Central memory CD4-positive, alpha-beta T cell (primary cell): ENCODE measurements at places on chromosomes 7 and 10.
A peak's percentile ranks its signal among the peaks of the same experiment; 100 is the strongest.

- no peak for DNase-seq
These were observed 65.6 kb downstream of the MKI67 start for GRCh38 chr10:128060341-128061250.

- DNase-seq = no peak
These were observed 56.7 kb downstream of the ZNF365 start for GRCh38 chr10:62430881-62431280.

DNA sequence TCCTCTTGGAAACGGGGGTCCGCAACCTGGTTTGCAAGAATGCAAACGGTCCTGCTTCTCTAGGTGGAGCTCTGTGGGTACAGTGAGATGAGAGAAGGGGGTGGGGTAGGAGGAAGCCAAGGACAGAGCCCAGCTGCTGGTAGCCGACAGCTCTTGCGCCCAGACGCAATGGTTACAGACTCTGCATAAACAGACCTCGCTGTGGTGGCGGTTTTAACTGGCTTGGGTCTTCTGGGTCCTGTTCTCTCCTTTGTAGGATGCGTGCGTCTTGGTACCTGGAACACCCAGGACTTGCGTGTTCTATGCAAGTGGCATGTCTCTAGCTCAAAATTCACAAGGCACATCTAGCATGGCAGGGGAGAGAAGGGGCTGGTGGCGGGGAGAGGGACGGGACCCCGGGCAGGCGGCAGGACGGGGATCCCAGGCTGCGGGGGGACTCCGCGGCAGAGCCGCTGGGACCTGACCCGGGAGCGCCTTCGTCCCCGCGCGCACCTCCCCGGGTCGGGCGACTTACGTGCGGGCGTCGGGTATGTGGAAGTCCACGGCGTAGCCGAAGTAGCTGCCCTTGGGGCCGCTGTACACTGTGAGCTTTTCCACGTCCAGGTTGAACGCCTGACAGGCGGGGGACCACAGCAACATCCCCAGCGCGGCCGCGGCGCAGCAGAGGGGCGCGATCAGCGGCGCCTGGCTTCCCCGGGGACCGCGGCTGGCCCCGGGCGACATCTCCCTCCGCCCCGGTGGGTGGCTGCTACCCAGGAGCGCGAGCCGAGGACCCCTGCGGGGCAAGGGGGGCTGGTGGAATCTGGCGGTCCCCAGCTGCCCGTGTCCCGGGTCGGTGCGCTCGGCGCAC is 448 bp downstream of the ITGA8 start:
- no peak for DNase-seq

DNA sequence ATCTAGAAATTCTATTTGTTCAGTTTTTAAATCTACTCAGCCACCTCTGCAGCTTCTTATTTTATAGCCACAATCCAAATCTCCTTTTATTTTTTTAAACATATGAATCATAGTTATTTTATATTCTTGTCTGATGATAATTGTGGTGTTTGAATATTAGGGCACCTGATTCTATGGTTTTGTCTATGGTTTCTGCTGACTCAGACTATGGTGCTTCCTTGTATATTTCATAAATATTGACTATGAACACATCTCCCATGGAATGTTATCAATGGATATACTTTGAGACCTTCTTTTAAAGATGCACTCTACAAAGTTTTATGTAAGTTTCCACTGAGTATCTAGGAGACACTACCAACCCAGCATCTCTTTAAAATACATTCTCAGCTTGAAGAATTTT is 1027.0 kb upstream of the AUTS2 start:
- DNase-seq = no peak

- no peak for DNase-seq
These were observed 23.5 kb downstream of the HTR5A start for GRCh38 chr7:155093596-155093995.

DNA sequence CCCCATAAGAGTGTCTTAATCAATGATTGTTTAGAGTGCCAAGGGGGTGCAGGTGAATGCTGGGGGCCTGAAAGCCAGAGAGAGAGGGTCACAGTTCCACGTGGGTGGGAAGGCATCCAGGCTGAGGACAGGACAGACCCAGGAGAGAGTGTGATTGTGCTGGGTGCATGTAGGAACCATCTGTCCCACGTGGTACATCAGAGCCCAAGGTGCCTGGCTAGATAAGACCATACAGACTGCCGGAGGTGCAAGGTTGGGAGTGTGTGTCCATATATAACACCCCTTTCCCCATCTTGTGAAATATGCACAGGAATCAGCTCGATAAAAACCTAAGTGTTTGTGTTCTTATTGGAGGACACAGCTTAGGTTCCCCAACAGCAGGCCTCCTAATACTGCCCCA is 85.5 kb downstream of the WIPF3 start:
- no peak for DNase-seq

DNA sequence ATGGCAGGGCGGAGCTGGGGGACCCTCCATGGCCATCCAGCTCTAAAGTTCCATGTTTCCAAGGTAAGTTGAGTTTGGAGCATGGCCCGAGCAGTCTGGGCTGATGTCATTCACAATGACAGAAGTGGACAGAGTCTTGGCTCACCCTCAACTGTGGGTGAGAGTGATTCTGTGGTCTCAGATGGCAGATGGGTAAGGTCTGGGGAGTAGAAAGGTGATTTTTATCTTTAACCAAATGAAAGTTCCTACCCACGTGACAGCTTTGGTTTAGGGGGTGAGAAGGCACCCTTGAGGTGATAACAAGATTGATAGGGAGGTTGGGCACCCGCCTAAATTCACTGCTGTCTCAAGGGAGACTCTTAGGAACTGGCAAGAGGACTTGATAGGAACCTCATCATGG is 57.6 kb upstream of the PDZD8 start:
- no peak for DNase-seq

DNA sequence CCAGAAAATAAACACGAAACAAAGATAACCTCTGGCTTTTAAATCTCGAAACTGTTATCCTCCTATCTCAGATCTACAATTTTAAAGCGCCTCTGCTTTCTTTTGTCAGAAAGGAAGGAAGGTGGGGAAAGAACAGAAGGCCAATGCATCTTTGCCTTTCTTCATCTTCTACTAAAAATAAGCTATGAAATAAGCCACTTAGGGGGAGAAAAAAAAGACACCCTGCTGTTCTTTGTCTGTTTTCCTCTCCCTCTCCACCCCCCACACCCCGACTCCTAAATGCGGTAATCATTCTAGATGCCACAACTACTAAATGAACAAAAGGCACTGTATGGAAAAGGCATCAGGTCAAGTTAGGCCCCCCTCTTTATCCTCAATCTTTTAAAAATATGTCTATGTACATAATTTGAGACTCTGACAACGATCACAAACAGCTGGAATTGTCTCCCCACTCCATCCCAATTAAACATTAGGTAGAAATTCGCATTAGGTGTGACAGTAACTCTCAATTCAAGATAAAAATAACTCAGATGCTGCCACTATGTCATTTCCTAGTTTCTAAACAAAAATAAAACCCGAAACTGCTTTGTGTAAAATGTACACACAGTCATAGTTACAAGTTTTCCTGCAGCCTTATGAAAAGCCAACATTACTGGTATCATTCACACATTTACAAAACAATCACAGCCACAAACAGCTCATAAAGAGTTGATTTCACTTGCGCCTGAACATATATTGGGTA is 2.4 kb downstream of the UBE2H start:
- no peak for DNase-seq

- DNase-seq = no peak
These were observed 6.5 kb downstream of the SAMD8 start for GRCh38 chr10:75117995-75118394.

DNA sequence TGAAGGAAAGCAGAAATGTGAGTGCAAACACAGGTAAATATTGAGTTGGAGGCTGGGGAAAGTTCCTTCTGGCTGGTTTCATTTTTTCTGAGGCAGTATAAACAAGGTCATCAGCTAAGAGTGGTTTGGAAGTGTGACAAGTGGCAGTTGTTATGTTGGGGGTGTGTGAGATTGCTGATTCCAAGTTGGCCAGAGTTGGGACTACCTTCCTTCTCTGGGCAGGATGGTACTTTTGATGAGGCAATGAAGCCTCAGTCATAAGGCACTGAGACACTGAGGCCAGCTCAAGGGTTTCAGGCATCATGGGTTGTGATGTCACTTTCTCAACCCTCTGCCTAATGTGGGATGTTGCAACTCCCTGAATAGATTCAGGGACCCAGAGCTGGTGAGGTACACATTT is 8.2 kb upstream of the PTTG1IP2 start:
- no peak for DNase-seq

GRCh38 chr10:131176907-131177306 is 134.6 kb downstream of the TCERG1L start:
- DNase-seq = no peak

- DNase-seq = peak; percentile 35
These were observed 811 bp downstream of the RGS10 start for GRCh38 chr10:119541459-119542356.

GRCh38 chr7:105228555-105228954 is 160.2 kb downstream of the SRPK2 start:
- DNase-seq = no peak

DNA sequence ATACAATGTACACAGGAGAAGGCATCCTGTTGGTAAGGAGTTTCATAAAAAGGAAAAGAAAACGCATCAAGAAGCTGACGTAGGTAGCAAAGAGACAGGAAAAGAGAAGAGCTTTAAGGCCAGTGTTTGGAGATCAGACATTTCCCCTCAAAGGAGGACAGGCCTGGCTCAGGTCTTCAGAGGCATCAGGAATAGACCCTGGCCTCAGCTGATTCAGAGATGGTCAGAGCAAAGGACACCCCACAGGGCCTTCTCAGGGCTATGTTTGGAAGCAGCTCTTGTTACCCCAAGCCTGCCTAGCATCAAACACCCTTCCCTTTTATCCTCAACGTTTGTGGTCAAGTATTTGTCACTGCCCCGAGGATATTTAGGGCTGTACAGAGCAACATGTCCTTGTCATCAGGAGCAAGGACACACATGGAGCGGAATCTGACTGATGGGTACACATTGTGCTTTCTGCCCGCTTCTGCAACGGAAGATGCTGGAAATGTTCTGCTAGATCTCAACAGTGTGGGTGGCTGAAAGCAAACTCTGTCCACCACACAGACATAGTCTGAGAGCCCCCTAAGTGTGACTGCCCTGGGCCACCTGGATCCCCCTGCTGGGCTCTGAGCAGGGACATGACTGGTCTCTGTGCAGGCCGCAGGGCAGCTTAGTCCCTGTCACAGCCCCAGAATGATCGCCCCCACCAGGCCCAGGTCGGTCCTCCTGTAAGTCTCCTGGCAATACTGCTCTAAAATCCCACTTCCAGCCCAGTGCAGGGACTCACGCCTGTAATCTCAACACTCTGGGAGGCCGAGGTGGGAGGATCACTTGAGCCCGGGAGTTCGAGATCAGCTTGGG is 1.0 kb upstream of the ZDHHC4 start:
- no peak for DNase-seq

- no peak for DNase-seq
These were observed 4.6 kb downstream of the SOSTDC1 start for GRCh38 chr7:16460789-16461493.

DNA sequence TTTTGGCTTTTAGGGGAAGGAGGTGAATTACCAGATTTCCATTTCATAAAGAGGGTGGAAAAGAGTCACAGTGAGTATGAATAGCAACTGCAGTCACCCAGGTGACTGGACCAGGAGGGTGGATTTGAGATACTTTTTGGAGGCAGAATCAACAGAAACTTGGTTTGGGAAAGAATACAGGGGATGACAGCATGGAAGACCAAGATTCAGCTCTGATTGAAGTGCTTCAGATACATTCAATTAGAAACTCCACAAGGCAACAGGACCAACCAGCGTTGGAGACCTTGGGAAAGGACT is 83.0 kb downstream of the SGMS1 start:
- no peak for DNase-seq

DNA sequence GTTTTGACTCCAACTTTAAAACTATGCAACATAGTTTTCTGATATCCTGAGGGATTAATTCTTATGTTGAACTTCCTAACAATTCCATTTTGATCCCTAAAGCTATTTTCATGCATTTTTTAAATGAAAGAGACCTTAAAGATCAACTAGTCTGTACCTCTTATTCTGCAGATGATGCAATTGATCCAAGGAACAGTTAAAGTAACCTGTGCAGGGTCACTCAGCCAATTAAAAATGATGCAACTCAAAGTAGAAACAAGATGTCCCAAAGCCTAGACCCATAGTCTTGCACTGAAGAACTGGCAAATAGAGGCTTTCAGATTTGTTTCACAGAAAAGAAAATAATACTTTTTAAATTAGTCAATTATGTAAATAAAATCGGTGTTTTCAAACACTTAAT is 86.3 kb downstream of the IMMP2L start:
- no peak for DNase-seq

DNA sequence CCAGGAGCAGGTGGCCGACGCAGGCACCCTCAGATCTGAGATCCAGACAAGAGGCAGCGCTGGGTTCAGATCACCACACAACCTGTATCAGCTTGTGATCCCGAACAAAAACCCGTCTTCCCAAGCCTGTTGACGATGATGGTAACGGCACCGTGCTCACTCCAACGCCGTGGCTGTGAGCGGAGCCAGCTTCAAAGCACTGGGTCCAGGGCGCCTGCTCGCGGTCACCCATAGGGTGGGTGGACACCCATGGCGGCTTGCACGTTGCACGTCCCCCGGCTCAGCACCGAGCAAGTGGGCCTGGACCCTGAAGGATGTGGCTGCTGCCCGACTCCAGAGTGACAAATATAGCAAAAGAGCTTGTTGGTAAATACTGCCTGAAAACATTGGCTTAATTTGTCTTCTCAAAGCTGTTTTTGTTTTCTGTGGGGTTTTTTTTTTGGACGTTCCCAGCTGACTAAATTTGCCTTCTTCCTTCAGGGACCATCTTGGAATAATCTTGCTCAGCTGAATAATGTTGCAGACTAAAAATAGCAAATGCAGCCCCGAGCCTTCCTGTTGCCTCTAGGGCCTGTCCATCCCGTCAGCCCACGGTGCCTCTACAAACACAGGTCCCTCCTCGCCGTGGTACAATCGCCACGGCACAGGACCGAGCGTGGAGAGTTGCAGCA is 41.0 kb downstream of the FOXK1 start:
- no peak for DNase-seq

GRCh38 chr10:89838044-89838615 is 136.7 kb downstream of the KIF20B start:
- no peak for DNase-seq

DNA sequence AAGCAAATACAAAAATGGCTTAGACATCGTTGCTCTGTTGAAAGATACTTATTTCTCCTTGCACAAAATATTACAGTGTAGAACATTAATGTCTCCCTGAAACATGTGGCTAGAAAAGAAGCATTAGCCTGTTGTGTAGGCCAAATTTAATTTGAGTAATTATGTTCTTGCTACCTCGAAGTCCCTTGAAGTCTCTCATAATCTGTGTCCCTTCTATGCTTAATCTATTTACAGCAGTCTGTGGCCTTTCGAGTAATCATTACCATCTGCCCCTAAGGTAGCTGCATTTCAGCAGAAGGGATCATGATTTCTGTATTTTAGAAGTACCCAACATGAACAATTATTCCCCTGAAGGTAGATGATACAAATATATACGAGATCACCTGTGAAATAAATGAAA is 615.2 kb downstream of the GRM8 start:
- DNase-seq = no peak

DNA sequence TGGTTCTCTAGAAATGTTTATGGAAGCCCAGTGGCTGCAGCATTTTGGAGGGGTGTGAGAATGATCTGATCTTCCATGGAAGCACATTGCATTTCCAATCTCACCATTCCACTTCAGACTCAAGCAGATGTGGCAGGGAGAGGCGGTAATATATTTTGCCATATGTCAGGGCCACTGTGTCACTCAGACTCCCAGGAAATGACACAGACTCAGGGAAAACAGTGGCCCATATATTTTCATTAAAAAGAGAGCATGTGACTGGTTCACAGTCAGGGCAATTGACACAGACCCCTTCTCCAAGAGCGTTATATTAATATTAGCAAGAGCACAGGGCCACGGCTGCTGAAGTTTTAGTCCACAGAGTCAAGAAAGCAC is 149.3 kb upstream of the NRP1 start:
- no peak for DNase-seq
